ENCODE measurements at places on chromosomes 12 and 14.

- H3K36me3 ChIP-seq, result peaks cover 10% of the 10 kb centered on the region
- no peaks in the 10 kb centered on the region for H3K4me1 ChIP-seq
These were observed 72.2 kb downstream of the CLIP1 start for GRCh38 chr12:122350141-122350848.

DNA sequence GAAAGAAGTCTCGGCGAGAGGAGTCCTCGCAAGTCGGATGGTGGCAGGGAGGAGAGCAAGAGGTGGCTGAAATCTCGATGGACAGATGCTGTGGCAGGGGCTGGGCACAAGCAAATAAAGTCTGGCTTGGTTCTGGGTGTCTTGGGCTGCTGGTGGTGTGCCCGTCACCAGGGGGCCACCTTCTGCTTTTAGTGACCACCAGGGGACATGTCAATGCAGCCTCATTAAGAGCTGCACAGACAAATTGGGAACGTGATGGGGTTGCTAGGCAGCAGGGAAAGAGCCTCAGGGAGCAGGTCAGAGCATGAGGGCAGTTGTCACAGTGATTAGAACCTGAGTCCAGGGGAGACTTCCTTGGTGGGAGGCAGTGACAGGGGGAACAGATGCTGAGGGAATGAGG lies 44.0 kb downstream of the LRRC74A start:
- H3K36me3 ChIP-seq, result no peaks in the 10 kb centered on the region
- no peaks in the 10 kb centered on the region for H3K4me1 ChIP-seq
- DNase-seq, result peak; percentile 43

- no peaks in the 10 kb centered on the region for H3K36me3 ChIP-seq
- DNase-seq, result no peak
- no peaks in the 10 kb centered on the region for H3K27me3 ChIP-seq
- no peak overlapping the region for H3K4me3 ChIP-seq
These were observed 68.0 kb upstream of the FAR2 start for GRCh38 chr12:29081101-29081500.

- no peak overlapping the region for H3K4me3 ChIP-seq
- no peaks in the 10 kb centered on the region for H3K36me3 ChIP-seq
- no peak overlapping the region for H3K27ac ChIP-seq
- no peaks in the 10 kb centered on the region for H3K4me1 ChIP-seq
- H3K27me3 ChIP-seq, result no peaks in the 10 kb centered on the region
- no peak for DNase-seq
These were observed 335.3 kb downstream of the NPAS3 start for GRCh38 chr14:33273978-33274377.

DNA sequence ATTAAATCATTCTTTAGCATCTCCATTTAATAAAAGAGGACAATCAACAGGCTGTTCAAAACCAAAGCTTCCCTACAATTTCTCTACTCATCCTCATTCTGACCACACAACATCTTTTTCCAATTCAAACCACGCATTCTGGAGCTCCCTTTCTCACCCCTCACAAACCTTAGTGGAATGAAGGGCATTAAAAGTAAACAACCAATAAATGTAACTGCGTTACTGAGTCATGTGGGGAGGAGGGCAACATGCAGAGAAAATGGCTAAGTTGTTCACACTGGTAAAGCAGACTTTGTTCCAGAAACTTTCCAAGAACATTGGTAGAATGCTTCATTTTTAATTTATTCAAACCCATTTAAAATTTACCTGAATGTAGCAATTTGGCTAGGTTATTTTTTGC lies 19.6 kb downstream of the SOX5 start:
- H3K36me3 ChIP-seq, result no peaks in the 10 kb centered on the region
- H3K27ac ChIP-seq, result no peak overlapping the region
- DNase-seq, result no peak
- no peak overlapping the region for H3K4me3 ChIP-seq
- H3K27me3 ChIP-seq, result no peaks in the 10 kb centered on the region

- DNase-seq, result no peak
- no peaks in the 10 kb centered on the region for H3K36me3 ChIP-seq
- H3K27me3 ChIP-seq, result peaks cover 100% of the 10 kb centered on the region
- H3K27ac ChIP-seq, result no peak overlapping the region
These were observed 303.9 kb upstream of the FKBP4 start for GRCh38 chr12:2490831-2491230.

DNA sequence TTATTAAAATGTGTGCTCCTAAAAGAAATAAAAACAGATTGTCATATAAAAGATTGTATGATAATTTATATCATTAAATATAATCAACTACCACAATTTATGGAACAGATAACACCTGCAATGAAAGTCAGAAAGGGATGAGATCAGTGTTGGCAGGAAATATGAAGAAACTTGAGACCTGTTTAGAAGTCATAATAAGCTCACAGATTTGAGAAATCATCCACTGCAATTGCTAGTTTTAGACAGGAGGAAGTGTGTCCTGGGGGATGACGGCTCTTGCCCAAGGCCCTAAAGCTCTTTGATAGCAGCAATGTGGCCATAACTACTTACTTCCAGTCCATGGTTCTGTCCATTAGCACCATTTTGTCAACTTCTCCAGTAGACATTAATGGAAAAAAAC lies 122.8 kb upstream of the SOX5 start:
- H3K36me3 ChIP-seq, result no peaks in the 10 kb centered on the region
- no peak for DNase-seq

DNA sequence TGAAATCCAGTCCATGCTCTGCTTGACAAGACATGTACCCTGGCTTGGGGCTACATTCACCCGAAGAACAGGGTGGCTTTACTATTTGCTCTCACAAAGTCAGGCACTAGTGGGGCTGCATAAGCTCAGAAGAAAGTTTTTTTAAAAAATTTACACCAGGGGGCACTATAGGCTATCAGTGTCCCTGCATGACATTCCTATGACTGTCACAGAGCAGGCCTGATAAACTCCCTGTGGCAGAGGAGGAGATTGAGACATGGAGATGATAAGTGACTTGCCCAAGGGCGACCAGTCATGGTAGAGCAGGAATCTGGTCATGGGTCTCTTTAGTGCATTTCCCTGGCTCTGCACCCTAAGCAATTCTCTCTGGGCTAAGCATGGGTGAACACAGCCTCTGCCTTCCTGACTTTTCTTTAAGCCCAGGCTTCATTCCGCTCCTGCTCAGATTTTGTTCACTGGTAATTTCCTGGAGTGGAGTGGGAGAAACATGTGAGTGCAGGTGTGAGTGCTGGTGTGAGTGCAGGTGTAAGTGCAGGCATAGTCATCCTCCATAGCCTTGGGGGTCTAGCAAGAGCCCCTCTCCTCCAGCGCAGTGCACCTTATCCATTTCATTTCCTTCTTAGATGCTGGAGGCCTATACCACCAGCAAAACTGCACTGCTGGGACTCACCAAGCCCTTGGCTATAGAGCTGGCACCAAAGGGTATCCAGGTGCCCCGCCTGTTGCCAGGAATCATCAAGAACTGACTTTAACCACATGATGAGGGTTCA lies 91.6 kb downstream of the DHRS2 start:
- peak overlapping the region; percentile 100 for H3K27ac ChIP-seq
- no peaks in the 10 kb centered on the region for H3K27me3 ChIP-seq
- H3K4me1 ChIP-seq, result peaks cover 54% of the 10 kb centered on the region
- peaks cover 9% of the 10 kb centered on the region for H3K36me3 ChIP-seq
- no peak overlapping the region for H3K4me3 ChIP-seq

DNA sequence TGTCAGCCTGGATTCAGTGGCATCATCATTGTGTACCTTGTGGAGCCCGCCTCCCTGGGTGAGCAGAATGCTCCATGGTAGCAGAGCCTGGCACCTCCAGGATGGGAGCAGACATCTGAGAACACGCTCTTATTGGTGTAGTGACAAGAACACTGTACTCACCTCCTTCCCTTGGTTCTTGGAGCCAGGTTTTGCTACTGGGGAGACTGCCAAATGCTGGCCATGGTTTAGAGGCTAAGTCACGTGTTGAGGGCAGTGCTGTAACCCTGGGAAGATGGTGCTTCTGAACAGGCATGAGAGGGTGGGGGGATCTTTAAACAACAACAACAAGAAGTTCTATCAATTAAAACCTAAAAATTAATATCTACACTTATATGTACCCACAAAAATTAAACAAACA lies 47.6 kb upstream of the ASPG start:
- H3K27me3 ChIP-seq, result peaks cover 27% of the 10 kb centered on the region
- DNase-seq, result no peak
- H3K27ac ChIP-seq, result no peak overlapping the region
- H3K36me3 ChIP-seq, result no peaks in the 10 kb centered on the region

- no peaks in the 10 kb centered on the region for H3K36me3 ChIP-seq
- no peaks in the 10 kb centered on the region for H3K4me1 ChIP-seq
- DNase-seq, result no peak
- no peak overlapping the region for H3K27ac ChIP-seq
These were observed 33.1 kb upstream of the GNPNAT1 start for GRCh38 chr14:52824462-52824861.

DNA sequence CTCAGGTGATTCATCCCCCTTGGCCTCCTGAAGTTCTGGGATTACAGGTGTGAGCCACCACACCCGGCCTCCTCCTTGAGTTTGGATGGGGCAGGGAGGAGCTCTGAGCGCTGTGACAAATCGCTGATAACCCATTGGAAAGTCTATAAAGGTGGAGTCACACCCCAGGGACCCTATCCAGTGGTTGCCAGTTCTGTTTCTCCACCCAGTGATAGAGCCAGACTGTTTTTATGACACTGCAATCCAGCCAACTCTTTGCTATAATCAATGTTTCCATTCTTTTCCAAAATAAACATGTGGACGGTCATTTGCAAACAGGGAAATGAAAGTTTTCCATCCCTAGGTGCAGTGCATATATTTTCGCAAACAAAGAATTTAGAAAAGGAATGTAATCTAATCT lies 142.0 kb upstream of the PELI2 start:
- no peak for DNase-seq

DNA sequence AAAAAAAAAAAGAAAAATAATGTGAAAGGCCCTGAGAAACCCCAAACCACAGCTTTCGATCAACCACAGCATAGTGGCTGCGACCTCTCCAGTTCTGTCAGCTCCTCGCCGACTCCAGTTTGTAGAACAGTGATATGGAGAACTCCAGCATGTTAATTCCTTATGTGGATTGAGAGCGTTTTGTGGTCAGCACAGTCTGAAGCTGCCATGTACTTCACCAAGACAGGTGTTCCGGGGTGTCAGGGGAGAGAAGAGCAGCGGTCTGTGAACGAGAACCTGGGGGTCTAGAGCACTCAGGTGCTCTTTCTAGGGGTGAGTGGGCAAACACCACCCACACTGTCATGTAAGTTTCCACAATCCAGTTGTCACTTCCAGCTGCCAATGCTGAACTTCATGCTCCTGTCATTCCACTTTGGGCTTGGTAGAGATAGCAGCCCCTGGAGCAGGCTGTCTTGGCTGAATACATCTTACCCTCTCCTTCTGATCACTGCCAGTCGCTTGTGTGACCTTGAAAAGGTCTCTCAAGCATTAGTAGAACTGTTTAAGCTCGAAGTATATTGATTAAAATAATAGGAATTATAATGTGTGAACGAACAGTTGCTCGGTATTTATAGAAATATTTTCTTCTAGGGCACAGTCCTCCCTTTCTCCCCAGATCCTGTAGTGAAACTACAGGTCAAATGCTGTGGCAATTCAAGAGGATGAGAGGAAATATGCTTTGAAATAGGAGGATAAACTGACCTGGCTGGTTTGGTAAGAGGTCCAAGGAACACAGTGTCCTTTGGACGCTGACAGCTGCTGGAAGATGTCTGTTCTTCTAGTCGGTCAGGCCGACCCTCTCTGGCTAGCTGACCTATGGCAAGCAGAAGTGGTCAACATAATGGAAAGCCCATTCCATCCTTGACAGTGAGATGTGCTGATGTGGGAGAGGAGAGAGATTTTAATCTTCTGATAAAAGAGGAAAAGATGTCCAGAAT lies 15.7 kb upstream of the MAX start:
- H3K36me3 ChIP-seq, result no peaks in the 10 kb centered on the region
- H3K4me1 ChIP-seq, result peaks cover 10% of the 10 kb centered on the region
- DNase-seq, result no peak
- peak overlapping the region; percentile 9 for H3K27ac ChIP-seq
- no peaks in the 10 kb centered on the region for H3K27me3 ChIP-seq

DNA sequence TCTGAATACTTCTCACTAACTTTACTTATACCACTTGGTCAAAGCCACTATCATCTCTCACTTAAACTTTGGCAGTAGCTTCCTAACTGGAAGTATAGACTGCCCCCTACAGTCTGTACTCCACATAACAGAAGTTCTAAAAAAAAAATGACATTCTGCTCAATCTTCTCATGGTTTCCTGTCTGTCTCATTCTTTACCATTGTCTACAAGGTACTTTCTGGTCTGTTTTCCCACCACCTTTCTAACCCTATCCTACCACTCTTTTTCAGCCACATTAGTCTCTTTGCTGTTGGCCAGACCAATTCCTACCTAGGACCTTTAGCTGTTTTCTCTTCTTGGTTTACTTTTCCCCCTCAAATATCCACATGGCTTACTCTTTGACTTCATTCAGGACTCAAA lies 14.7 kb downstream of the CPSF6 start:
- H3K36me3 ChIP-seq, result peaks cover 36% of the 10 kb centered on the region
- H3K27me3 ChIP-seq, result no peaks in the 10 kb centered on the region
- no peak overlapping the region for H3K4me3 ChIP-seq
- no peak overlapping the region for H3K27ac ChIP-seq
- no peaks in the 10 kb centered on the region for H3K4me1 ChIP-seq

- 0 out of 2 replicates have a peak overlapping the region, but pooled peaks have one; percentile 9 for H3K4me3 ChIP-seq
- peaks cover 32% of the 10 kb centered on the region for H3K4me1 ChIP-seq
- peak overlapping the region; percentile 91 for H3K27ac ChIP-seq
- H3K36me3 ChIP-seq, result peaks cover 31% of the 10 kb centered on the region
These were observed 45.0 kb downstream of the GIT2 start for GRCh38 chr12:109951136-109951535.

GRCh38 chr12:30251546-30251945 lies 444.1 kb downstream of the IPO8 start:
- DNase-seq, result no peak
- no peak overlapping the region for H3K4me3 ChIP-seq
- H3K27me3 ChIP-seq, result no peaks in the 10 kb centered on the region
- no peak overlapping the region for H3K27ac ChIP-seq
- H3K36me3 ChIP-seq, result no peaks in the 10 kb centered on the region
- H3K4me1 ChIP-seq, result no peaks in the 10 kb centered on the region

- H3K4me3 ChIP-seq, result no peak overlapping the region
- peak overlapping the region; percentile 48 for H3K27ac ChIP-seq
- H3K4me1 ChIP-seq, result peaks cover 18% of the 10 kb centered on the region
These were observed 183.1 kb downstream of the TMTC3 start for GRCh38 chr12:88325076-88325815.

DNA sequence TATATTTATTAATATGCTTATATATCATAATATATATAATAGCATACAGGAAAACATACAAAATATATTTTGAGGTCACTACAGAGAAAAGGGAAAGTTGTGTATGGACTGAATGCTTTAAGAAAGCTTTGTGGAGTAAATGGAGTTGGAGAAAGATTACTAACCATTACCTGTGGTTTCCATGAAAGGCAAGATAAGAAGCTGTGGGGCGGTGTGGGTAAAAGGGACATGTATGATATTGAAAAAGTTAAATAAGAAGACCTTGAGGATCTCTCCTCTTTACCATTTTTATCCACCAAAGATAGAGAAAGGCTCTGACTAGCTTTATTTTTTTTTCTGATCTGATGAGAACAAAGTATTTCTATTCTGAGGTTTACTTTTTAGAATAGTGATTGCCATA lies 404.4 kb downstream of the TRHDE start:
- H3K27ac ChIP-seq, result no peak overlapping the region
- no peaks in the 10 kb centered on the region for H3K4me1 ChIP-seq
- H3K27me3 ChIP-seq, result no peaks in the 10 kb centered on the region
- no peaks in the 10 kb centered on the region for H3K36me3 ChIP-seq
- H3K4me3 ChIP-seq, result no peak overlapping the region

Measured in PC-9 (cell line).